NCI-H2171 (cell line): ENCODE measurements at places on chromosomes 2 and 18.

GRCh38 chr2:43041661-43042360 is 184.6 kb downstream of the ZFP36L2 start:
- DNase-seq: no peak

- no peak for DNase-seq
Observed at GRCh38 chr18:36041146-36041545, 26.2 kb downstream of the RPRD1A start.

GRCh38 chr2:175167076-175167791 is 769 bp downstream of the ATF2 start:
- DNase-seq: peak; percentile 28

DNA sequence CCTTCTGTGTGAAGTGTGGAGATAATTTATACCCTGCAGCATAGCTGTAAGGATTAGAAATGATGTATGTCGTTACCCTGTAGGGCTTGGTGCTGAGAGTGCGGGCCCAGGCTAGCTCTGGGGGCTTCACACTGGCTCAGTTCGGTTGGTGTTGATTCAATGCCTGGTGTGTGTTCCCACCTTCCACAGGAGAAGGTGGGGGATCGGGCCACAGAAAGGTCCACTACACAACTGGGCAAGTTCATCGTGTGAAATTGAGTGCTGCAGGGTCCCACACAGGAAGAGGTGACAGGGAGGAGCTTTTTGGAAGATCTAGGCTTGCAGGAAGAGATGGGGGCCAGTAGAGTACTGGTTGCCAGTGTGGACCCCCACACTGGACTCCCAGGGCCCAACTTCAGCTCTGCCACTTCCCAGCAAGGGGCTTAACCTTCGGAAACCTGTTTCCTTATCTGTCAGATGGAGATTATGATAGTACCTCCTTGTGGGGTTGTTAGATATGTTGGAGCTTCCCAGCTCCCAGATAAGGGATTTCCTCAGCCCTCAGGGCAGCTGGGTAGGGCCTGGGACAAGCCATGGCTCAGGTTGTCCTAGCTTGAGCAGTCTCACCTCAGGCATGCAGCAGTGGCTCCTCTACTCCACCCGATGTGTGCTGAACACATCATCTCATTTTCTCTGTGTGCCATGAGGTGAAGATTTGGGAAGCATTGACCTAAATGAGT is 71.5 kb downstream of the TMEM247 start:
- no peak for DNase-seq

GRCh38 chr2:142531377-142531776 is 346.1 kb upstream of the KYNU start:
- no peak for DNase-seq

GRCh38 chr2:189146553-189146952 is 33.0 kb downstream of the COL5A2 start:
- DNase-seq: no peak

- DNase-seq: no peak
Observed at GRCh38 chr2:238094438-238095022, 5.6 kb upstream of the ESPNL start.

DNA sequence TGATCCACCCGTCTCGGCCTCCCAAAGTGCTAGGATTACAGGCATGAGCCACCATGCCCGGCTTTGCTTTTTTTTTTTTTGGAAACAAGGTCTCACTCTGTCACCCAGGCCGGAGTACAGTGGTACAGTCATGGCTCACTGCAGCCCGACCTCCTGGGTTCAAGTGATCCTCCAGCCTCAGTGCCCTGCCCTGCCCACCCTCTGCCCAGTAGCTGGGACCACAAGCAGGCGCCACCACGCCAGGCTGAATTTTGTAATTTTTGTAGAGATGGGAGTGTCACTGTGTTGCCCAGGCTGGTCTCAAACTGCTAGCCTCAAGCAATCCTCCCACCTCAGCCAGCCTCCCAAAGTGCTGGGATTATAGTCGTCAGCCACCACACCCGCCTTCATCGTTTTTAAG is 11.6 kb upstream of the PSD4 start:
- no peak for DNase-seq

DNA sequence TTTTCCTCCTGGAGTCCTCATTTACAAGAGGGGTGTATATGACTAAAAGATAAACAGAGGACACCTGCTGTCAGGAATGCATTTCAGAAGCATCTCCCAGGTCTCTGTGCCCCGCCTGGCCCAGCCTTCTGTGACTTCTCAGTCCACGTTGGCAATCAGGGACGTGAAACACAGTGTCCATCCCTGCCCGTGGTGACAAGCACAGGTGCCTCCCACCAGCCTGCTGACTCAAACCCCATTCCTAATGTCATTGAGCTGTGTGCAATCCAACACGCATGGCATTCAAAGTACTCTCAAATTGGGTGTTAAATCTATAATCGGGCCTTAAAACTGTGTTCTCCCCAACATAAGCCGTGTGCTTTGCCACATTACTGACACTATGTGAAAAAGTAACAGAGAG is 343.2 kb downstream of the EIPR1 start:
- DNase-seq: no peak

GRCh38 chr18:67589325-67589724 is 72.8 kb upstream of the DSEL start:
- no peak for DNase-seq

- DNase-seq: no peak
Observed at GRCh38 chr2:101972621-101973434, 18.9 kb upstream of the IL1R2 start.

- no peak for DNase-seq
Observed at GRCh38 chr2:122635686-122636085, 880.2 kb downstream of the TSN start.

DNA sequence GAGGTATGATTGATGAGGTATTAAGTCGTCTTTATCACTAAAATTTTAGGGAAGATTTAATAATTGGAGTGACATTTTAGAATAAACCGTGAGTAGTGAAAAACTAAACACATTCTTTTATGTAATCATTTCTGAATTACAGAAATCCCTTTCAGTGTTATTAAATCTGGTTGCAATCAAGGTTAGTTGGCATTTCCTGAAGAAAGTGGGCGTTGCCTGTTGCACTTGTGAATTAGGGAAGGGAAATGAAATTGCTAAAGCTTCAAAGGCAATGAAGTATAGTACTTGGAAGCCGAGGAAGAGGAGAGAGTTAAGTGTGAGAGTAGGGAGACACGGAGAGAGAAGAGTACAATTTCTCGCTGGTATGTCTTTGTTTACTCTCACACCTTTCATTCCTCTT is 274.5 kb downstream of the SLC8A1 start:
- no peak for DNase-seq

DNA sequence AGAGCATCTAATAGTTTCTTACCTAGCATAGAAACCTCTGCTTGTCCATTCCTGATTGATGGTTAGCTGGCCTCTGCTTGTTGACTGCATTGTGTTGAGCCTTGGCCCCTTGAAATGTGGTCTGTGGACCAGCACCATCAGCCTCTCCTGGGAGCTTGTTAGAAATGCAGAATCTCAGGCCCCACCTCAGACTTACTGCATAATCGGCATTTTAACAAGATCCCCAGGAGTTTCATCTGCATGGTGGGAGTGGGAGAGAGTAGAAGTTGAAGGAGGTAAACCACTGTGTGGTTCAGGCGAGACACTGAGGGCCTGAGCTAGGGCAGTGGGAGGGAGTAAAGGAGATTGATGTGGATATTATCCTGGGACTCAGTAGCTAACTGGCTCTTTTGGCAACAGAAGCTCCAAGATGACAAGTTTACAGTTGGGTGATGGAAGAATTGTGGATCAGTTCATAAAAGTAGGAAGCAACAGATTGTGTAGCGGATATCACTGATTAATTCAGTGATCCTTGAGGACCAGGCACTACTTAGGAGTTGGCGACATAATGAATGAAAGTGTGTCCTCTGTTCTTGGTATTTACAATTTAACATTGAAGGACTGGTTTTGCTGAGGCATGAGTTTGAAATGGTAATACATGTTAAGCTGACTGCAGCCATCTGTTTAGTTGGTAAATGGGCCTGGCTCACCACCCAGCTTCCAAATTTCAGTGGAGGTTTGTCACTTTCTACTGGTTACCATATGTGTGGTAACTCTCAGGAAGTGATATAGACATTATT is 20.9 kb downstream of the PHLPP1 start:
- no peak for DNase-seq

DNA sequence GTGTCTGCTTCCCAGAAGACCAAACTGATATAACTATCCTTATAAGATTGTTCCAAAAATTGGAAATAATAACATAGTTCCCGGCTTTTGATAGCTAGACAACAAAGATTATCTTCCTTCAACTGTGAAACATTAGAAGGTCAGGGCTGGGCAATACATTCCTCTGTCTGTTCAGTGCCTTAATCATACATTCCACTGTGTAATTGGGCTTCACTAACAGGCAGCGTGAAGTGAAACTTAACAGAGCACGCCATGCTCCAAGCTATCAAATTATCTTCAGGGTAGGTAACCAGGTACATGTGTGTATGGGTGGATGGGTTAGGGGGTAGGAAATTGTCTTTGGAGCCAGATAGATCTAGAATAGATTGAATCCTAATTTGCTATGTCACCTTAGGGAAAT is 23.5 kb upstream of the ARL5A start:
- DNase-seq: peak; percentile 5

GRCh38 chr2:21646345-21646744 is 522.6 kb downstream of the TDRD15 start:
- no peak for DNase-seq

DNA sequence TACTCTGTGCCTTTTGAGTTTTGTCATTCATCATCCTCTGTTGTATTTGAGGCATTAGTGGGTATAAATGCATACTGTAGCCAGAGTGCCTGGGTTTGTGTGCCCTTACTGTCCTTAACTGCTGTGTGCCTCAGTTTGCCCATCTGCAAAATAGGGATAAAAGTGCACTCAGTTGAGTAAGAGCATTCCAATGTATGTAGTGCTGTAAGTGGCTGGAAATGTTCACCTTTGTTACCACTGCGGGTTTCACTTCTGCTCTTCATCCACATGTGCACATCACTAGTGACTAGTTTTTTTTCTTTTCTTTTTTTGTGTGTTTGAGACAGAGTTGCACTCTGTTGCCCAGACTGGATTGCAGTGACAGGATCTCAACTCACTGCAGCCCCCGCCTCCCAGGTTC is 39.9 kb downstream of the PLEKHB2 start:
- no peak for DNase-seq

DNA sequence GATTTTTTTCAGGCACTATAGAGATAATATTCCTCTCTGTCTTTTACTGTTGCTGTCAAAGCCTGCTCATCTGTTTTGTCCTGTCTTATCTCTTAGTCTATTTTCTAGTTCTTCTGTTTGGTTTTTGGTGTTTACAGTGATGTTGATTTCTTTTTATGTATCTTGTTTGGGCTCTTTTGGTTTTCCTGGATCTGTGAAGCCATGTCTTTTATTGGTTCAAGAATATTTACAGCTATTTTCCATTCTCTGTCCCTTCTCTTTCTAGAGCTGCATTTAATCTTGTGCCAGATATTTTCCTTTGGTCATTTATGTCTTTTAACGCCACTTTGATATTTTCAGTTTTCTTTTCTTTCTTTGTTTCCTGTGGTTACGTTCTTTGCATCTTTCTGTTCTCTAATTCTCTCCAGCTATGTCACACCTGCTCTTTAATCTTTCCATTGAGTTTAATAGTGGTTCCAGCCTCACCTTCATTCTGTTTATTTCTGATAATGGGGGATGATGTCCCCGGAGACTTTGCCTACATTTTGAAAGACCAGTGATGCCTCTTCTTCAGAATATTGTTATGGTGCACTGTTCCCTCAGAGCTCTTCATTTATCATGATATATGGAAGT is 32.0 kb downstream of the SMCHD1 start:
- DNase-seq: no peak

DNA sequence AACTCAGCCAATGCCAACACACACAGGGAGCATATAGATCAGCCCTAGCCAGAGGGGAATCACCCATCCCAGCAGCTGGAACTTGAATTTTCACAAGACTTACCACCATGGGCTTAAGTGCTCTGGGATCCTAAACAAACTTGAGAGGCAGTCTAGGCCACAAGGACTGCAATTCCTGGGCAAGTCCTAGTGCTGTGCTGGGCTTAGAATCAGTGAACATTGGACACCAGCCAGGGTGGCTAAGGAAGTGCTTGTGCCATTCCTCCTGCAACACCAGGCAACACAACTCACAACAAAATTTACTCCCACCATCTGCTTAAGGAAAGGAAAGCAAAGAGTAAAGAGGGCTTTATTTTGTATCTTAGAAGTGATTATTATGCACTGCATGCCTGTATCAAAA is 38.9 kb downstream of the SRD5A2 start:
- DNase-seq: no peak

DNA sequence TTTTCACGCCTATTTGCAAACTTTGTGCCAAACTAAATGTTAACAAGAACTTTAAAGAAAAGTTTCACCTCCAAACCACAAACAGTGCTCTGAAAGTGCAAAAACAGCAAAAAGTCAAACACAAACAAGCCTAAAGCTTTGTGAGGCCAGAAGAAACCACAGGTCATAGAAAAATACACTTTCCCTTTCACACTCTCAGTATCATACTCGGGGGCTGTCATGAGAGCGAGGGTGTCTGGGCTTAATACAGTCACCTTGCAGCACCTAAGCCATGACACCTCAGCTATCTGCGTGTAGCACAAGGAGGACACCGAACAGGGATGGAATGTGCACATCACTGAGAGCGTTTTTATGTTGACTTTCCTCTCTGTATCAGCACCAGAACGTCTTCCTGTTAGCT is 26.6 kb upstream of the SEH1L start:
- no peak for DNase-seq

- DNase-seq: no peak
Observed at GRCh38 chr2:46075848-46076247, 221.4 kb upstream of the EPAS1 start.

DNA sequence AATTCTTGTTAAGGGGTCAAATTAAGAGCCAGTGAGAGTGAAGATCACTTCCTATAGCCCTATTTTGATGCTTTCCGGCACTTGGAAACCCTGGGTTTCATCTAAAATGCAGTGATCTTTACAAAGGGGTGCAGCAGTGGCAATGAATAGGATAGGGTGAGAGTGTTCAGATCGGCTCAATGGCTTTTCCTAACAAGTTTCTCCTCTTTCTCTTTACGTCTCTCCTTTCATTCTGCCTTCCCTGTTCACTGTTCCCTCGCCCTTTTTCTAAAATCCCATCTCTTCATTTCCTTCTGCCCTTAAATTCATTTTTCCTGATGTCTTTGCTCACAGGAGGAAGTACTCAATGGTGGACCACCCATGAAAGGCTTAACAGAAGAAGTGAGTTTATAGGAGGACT is 86.0 kb downstream of the CTIF start:
- DNase-seq: no peak

DNA sequence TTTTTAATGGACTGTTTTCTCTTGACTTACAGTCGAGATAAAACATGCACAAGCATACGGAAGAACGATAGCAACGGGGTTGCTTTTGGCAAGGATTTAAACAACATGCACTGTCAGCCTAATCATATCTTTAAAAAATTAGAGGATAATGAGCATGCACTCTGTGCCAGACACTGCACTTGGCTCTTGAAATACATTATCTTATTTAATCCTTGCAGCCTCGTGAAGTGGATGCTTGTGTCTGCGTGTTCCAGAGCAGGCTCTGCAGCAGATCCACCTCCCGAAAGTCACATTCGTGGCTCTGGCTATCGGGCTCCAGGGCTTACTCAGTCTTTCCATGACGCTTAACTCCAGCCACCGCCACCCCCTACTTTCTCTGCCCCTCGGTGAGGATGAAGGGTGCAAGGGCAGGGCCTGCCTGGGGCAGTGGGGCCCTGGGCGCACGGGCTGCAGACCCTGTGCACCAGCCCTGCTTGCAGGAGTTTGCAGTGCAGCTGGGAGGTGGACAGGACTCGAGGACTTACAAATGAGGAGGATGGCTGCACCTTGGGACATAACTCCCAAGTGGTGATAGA is 61.7 kb downstream of the ACKR3 start:
- DNase-seq: no peak
